Urinary bladder (tissue), 4 donors: ENCODE measurements at places on chromosomes 11 and 22.

GRCh38 chr11:131580476-131580875 is 210.1 kb downstream of the NTM start:
- no peak for DNase-seq

DNA sequence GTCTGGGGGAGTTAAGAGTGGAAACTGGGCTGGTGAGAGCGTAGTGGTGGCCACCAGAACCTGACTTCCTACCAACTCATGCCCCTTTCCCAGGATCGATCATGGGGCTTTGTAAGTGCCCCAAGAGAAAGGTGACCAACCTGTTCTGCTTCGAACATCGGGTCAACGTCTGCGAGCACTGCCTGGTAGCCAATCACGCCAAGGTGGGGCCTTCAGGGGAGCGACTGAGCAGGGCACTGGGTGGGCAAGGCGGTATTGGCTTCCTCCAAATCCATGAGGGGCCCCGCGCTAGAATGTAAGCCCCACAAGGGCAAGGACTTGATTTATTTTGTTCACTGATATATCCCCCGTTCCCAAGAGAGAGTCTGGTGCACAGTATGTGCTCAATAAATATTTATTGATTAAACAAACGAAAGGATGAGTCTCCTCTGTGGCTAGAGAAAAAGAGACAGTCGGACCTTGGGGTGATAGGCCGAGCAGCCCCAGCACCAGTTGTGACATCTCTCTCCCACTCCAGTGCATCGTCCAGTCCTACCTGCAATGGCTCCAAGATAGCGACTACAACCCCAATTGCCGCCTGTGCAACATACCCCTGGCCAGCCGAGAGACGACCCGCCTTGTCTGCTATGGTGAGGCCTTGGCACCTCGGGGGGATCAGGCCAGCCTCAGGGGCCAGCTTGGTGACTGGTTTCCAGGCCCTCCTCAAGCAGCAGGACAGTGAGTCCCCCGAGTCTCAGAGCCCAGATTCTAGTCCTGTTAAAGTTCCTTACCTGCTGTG is 765 bp downstream of the ZFPL1 start:
- DNase-seq: no peak

GRCh38 chr11:118003456-118003855 is 17.3 kb downstream of the IL10RA start:
- DNase-seq: no peak

GRCh38 chr11:94106716-94107115 is 21.9 kb upstream of the PANX1 start:
- DNase-seq: no peak

DNA sequence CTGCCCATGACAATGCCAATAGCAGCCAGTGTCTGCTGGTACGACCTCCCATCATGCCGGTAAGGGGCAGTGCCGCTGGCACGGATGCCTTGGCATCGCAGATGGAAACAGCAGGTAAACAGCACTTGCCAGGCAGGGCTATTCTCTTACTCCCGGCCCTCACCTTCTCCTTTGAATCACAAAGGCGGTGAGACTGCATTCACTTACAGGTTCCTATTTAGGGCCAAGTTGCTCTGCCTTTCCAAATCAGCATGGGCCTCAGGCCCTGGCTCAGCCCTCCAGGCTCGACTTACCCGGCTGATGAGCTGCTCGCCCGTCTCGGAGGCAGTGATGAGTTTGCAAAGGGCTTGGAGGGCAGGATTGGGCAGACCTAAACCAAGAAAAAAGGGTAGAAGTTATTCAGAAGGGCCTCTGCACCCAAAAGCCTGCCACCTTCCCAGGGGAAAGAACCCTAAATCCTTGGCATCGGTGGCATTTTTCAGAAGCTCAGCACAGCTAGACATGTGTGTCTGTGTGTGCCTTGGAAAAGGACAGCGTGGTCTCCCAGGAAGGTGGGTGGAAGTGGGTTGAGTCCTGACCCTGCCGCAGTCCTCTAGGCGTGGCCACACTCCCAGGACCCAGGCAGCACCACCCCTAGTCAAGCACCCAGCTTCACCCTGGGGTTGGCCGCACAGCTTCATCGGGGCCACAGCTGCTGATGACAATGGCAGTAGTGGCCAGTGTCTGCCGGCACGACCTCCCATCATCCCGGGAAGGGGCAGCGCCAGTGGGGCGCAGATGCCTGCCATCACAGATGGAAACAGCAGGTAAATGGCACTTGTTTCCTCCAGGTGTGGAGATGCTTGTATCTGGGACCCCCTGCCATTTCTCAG is 73.5 kb upstream of the PITPNB start:
- DNase-seq: no peak

GRCh38 chr11:130386056-130386455 is 42.4 kb downstream of the ADAMTS8 start:
- no peak for DNase-seq

- DNase-seq: no peak
Measured at GRCh38 chr11:12174128-12174476, 63.7 kb downstream of the MICAL2 start.

GRCh38 chr11:70521475-70522308 is 123.4 kb downstream of the CTTN start:
- DNase-seq: no peak

DNA sequence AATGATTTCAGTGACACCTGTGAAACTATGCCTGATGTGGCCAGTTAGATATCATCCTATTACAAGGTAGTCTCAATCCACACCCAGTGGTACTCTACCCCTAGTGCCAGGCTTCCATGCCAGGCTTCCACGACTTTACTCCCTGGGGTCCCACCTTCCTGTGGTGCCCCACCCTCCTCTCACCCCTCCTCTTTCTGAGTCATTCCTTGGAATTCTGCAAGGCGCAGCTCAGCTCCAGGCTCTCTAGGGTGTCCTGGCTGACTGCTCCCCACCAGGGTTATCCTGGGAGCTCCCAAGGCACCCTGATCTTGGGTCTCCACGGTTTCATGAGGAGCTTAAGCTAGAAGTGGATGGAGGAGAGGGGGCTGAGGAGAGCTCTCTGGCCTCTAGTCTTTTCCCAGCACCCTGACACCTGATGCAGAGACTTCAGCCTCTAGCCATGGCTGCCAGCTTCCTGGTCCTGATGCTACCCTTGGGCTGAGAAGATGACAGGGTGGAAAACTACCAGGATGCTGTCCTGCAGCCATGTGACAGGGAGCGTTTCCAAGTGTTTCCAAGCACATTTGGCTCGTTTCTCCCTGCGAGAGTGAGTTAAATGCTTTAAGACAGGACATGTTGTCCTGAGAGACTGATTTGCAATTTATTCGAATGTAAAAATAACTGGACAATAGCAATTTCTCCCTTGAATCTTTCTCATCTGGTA is 1461.2 kb downstream of the TBC1D22A start:
- no peak for DNase-seq

- DNase-seq: no peak
Measured at GRCh38 chr11:113375402-113375801, 12.2 kb upstream of the ANKK1 start.

DNA sequence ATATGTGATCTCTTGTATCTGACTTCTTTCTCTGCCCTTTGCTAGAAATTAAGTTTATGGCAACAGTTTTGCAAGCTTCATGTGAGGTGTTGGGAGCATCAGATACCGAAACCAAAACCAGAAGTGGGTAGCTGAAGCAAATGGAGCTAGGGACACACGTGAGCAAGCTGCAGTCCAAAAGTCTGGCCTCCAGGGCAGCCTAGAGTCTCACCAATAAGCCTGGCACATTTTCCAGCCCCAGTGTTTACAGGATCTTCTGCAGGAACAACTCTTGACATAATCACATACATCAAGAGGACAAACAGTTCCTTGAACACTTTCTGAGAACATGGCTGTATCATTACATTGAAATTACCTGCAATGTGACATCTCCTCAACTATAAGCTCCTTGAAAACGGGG is 114.1 kb downstream of the LARGE1 start:
- DNase-seq: no peak

DNA sequence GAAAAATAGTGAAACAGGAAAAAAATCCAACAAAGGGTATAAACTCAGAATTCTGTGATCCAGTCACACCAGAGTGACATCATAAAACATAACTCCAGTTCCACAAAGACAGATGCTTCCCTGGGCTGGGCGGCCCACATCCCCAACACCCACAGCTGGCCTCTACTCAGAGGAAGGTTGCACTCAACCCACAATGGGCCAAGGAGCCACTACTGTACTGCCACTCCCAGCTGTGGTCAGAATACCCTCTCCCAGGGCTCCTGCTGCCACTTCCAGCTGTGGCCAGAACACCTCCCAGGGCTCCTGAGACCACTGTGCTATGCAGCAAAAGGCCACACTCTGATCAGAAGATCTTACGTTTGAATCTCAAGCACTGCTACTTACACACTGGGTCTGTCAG is 18.3 kb downstream of the SMCO4 start:
- DNase-seq: no peak

- DNase-seq: no peak
Measured at GRCh38 chr22:21791635-21792625, 56.3 kb upstream of the YPEL1 start.

DNA sequence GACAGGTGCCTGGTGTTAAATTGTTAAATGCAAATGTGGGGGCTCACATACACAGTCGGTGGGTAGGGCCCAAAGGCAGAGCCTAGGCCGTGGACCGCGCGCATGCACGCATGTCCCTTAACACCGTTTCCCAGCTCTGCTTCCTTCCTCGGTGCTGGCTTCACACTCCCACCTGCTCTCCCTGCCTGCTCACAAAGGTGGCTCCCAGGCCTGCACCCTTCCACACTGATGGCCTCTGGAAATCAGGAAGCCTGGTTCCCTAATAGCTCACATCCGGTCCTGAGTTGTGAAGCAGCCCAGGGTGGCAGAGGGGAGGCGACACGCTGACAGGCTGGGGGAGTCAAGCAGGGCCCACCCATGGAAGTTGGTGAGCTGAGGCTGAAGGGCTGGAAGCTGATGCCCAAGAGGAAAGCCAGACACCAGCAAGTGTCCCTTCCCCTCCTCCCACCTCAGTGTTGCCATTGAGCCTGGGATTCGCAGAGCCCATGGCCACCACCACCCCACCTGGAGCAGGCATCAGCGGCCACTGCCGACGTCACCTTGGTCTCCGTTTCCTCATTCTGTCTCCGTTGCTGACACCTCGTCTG is 13.7 kb upstream of the CTTN start:
- no peak for DNase-seq

- no peak for DNase-seq
Measured at GRCh38 chr11:720642-721246, 14.7 kb downstream of the EPS8L2 start.

GRCh38 chr11:120339394-120339890 is 3.2 kb downstream of the ARHGEF12 start:
- DNase-seq: no peak

DNA sequence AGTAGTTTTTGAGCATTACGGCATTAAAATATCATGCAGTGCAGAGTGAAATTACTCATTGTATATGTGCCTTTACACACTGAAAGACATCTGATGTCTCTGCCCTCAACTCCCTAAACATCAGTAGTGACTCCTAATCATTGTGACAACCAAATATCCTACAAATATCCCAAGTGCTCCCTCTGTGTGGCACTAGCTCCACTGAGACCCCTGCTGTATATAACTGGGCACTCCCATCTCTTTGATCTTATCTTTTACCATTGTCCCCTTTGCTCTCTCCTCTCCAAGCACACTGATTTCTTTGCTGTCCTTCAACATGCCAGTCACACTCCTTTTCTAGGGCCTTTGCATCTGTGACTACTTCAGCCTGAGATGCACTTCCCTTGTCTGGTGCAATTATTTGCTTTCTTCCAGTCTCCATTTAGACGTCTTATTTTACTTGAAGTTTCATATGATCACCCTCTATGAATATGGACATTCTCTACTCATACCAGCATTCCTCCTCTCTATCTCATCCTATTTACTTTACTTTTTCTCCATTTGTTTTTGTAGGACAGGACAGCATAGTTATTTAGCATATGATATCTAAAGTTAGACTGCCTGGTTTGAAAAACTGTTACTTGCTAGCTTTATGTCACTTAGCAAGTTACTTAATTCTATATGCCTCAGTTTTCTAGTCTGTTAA is 2.4 kb downstream of the SLC5A12 start:
- no peak for DNase-seq

GRCh38 chr11:119650251-119650650 is 78.7 kb downstream of the NECTIN1 start:
- no peak for DNase-seq

DNA sequence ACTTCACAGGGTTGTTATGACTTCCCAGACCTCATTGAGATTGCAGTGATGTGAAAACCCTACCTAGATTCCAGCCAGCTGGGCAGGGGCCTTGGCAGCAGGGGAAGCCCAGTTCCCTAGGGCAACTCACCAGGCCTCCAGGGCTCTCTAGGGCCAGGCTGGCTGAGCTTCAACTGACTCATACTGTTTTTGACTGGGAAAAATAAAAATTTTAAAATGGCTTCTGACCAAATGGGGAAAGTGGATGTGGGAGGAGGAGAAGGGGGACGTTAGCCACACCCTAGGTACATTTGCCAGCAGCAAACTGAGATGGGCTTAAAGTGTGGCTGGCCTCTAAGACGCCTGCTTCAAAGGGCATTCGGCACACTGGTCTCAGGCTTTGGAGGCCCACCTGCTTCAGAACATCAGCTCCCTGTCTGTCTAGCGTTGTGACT is 39.0 kb downstream of the BMAL1 start:
- DNase-seq: no peak

DNA sequence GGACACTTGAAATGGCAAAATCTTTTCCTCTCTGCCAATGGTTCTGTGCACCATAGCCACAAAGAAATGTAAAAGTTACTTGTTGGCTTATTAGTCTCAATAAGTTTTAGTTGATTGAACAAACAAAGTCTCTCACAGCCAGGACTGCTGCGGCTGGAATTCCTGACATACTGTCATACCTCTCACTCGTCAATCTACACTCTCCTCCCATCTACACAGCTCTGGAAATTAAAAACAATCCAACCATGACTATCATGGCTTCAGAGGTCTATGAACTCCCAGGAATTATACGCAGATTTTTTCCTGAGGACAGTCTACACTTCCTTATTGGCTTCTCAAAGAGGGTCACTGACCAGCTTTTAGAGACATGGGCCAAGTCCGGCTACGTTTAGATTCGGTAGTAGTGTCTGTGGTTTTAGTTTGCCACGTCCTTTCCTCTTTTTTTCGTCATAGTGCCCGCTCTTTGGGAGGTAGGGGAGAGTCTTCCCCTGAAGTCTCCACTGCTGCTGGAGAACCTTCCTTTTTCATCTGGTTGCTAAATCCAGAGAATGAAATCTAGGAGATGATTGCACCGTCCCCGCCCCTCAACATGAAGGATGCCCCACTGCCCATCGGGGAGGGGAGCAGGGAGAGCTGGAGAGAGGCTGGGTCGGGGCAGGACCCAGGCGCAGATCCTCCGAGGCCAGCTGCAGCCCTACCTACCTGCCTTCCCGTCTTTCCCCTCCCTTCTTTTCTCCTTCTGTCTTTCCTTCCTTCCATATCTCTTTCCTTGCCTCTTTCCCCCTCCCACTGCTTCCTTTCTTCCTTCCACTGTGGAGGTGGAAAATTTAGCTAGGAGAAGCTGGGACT is 1.0 kb upstream of the PLEKHB1 start:
- no peak for DNase-seq
